Vein endothelial cell (primary cell): ENCODE measurements at places on chromosomes 12 and 14. TPM values are rescaled to one million over a fixed set of nuclear protein-coding genes. Genes with fewer than 3 reads are reported as not detected.

Gene DPPA3
- total RNA-seq, result not detected in 2 replicates

Gene MYO1H
- total RNA-seq, result not detected in 2 replicates

Gene KCNC2
- total RNA-seq, result not detected in 2 replicates

Gene ANO2
- 45.6 and 58.5 TPM in 2 replicates for total RNA-seq
